IPS DF 19.7 (cell line): ENCODE measurements at places on chromosomes 2 and 18.

DNA sequence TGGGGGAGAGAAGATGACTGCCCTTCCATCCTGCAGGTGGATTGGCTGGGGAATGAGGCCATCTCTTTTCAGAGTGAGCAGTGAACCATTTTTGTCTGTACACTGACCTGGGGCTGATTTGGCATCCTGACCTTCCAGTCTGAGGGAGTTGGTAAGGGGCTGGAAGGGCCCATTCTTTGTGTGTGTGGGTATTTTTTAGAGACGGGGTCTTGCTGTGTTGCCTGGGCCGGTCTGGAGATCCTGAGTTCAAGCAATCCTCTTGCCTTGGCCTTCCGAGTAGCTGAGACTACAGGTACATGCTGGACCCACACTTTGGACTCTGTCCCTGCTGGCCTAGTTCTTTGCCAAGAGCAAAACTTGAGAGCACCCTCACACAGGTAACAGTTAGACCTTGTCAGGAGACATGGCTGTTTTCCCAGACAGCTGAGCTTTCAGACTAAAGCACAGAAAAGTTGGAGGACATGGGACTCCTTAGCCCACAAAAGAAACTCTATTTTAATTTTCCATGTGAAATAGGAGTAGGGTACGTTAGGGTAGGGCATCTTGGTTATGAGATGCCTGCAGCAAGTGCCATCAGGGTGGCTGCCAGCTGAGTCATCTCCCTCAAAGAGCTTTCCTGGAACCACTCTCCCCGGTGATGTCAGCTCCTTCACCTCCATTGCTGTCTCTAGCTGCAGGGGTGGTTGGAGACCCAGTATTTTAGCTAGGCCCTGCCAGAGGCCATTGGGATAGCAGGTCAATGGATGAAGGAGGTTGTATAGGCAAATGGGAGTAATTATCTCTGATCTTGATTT lies 60.7 kb downstream of the DGKD start:
- no peak for DNase-seq

- no peak for DNase-seq
Observed at GRCh38 chr18:56559044-56559443, 79.3 kb downstream of the TXNL1 start.

DNA sequence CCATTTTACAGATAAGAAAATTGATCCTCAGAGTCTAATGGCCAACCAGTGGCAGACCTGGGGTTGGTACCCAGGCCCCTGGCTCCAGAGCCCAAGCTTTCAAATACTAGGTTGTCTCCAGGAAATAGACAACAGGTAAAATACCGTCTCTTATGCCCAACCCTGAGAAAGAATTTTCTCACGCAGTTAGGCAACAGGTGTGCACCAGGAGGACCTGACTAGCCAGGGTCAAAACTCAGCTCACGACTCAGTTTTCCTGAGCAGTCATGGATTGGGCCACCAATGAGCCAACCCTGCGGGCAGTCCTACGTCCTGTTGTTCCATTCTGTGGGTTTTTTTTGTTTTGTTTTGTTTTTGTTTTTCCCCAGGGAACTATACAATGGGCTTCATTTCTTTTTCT lies 13.5 kb downstream of the TRIB2 start:
- no peak for DNase-seq

GRCh38 chr18:5729983-5730699 lies 165.2 kb downstream of the TMEM200C start:
- no peak for DNase-seq

GRCh38 chr18:23178661-23179081 lies 43.4 kb downstream of the CABLES1 start:
- DNase-seq = no peak

DNA sequence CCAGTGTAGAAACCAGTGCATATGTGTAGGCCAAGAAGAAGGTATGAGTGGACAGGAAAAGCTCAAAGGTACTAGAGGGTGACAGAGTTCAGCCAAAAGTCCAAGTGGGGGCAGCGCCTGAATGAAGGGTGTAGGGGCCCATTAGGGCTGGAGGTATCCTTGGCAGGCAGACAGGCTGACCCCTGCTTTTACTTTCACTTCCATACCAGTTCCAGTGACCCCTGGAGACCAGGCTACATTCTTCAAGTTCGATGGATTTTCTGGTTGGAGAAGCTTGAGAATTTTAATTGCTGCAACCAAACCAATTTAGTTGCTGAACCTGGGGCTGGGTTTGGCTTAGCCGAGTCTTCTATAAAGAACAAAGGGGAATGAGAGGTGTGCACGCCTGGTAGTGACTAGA lies 42.3 kb upstream of the MRPL33 start:
- no peak for DNase-seq

DNA sequence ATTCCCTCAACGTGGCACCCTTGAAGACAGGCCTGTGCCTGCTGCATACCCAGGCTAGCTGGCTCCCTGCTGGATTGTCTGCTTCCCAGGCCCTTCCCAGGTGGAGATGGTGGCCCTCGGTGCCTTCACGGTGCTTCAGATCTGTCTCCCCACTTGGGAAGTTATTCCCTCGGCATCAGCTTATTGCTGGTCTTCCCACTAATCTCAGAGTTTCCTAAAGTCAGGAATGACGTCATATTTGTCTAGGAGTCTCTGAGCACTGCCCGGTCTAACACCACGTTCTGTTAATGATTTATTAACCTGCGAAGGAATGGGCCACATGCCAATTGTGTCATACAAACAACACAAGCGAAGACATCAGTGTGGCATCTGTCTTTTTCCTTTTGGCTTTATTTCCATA lies 269.8 kb upstream of the ID2 start:
- no peak for DNase-seq
